ENCODE measurements at places on chromosomes 2 and 18. TPM values are rescaled to one million over a fixed set of nuclear protein-coding genes. Genes with fewer than 3 reads are reported as not detected.

DNA sequence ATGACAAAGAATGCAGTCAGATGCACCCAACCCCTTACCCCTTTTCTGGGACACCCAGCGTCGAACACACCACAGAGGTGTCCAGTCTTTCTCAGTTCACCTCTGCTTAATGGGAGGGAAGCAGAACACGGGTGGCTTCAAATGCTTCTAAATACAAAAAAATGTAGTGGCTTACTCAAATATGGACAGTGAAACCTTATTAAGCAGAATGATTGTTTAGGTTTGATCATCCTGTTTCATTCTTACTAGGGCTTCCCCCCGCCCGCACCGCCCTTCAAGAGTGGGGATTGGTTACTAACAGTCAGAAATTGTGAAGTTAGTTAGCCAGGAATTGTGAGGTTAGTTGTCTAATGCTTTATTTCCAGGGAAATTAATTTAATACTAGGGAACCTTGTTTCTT, 21.6 kb downstream of the ATG16L1 start:
- H3K27me3 ChIP-seq: no peaks in the 10 kb centered on the region
- no peak overlapping the region for H3K27ac ChIP-seq
- H3K4me3 ChIP-seq: no peak overlapping the region
- H3K4me1 ChIP-seq: no peaks in the 10 kb centered on the region
- H3K36me3 ChIP-seq: no peaks in the 10 kb centered on the region
- DNase-seq: no peak

DNA sequence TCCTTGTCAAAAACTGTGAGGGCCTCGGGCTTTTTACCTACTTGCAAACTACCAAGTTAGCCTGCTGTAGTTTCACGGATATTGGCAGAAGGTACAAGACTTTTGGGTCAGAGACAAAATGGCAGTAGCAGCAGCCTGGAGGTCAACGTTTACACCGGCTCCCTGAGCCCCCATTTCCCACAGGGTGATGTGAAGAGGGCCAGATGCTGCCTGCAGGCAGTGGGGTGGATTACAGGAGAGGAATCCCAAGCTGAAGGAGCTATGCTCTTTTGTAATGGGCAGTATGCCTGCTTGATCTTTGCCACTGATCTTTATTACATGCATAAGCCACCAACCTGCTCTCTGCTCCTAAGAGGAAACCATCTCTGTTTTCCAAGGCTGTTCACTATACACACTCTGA, 29.5 kb upstream of the SP5 start:
- no peak overlapping the region for H3K4me3 ChIP-seq
- H3K27me3 ChIP-seq: no peaks in the 10 kb centered on the region
- no peaks in the 10 kb centered on the region for H3K36me3 ChIP-seq
- H3K27ac ChIP-seq: no peak overlapping the region
- H3K4me1 ChIP-seq: no peaks in the 10 kb centered on the region
- no peak for DNase-seq

GRCh38 chr2:127897531-127898211, 11.9 kb upstream of the AMMECR1L start:
- no peak overlapping the region for H3K4me3 ChIP-seq
- H3K4me1 ChIP-seq: no peaks in the 10 kb centered on the region
- no peaks in the 10 kb centered on the region for H3K36me3 ChIP-seq
- no peak overlapping the region for H3K27ac ChIP-seq
- DNase-seq: no peak
- H3K27me3 ChIP-seq: no peaks in the 10 kb centered on the region

- no peak overlapping the region for H3K27ac ChIP-seq
- no peaks in the 10 kb centered on the region for H3K27me3 ChIP-seq
- no peaks in the 10 kb centered on the region for H3K4me1 ChIP-seq
- no peaks in the 10 kb centered on the region for H3K36me3 ChIP-seq
Measured at GRCh38 chr2:238069877-238070276, 9.1 kb downstream of the SCLY start.

Gene UGT1A7
- total RNA-seq: 0.29 TPM
